Stimulated activated CD4-positive, alpha-beta T cell treated with anti-CD3 and anti-CD28 coated beads, Interleukin-2, amount 100 ng/mL, for 24 hours (primary cell): ENCODE measurements at places on chromosomes 4 and X.

GRCh38 chrX:134181275-134181660 lies 55.7 kb upstream of the CCDC160 start:
- no peak for DNase-seq

DNA sequence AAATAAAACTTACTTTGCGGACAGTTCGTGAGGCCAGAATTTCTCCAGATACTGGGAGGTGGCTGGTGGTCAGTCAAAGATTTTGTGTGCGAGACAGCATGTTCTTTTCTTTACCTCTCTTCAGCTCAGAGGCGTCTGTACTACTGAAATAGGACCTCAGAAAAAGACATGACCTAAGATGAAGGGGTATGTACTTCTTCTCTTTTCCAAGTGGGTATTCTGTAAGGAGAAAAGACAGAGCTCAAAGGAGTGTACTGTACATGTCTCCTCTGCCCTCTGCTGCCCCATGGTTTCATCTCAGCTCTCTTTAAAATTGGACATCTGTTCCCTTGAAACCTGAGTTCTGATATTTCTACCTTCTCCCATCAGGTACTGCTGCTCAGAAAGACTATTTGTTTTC lies 38.1 kb downstream of the SEPTIN11 start:
- DNase-seq, result no peak

DNA sequence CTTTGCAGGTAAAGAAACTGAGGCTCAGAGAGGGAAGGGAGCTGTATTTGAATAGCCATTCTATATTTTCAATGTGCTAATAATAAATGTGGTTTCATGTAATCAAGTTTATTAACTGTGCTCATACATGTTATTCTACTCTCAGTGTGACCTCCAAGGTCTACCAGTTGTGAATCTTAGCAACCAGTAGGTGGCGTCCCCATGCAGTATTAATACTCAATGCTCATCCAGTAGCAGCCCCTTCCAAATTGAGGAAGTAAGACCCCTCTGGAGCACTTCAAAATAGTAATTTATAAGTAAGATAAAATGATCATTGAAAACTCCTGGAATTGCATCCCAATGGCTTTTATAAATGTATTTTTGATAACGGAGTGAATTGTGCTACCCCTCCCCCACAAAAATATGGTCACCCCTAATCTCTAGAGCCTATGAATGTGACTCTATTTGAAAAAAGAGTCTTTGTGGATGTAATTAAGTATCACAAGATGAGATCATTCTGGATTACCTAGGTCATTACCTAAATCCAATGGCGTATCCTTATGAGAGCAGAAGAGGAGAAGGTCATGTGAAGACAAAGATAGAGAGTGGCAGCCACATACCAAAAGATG lies 20.4 kb upstream of the SEPSECS start:
- no peak for DNase-seq

- DNase-seq, result no peak
Observed at GRCh38 chr4:176432811-176433540, 113.2 kb downstream of the SPCS3 start.

- no peak for DNase-seq
Observed at GRCh38 chr4:89563431-89563830, 255.8 kb upstream of the GPRIN3 start.
